ENCODE measurements at places on chromosomes 11 and 22.

- DNase-seq, result no peak
These were observed 91.2 kb downstream of the PIWIL4 start for GRCh38 chr11:94658386-94658785.

GRCh38 chr11:720642-721246 lies 14.7 kb downstream of the EPS8L2 start:
- DNase-seq, result peak; percentile 43

GRCh38 chr22:47380692-47381091 lies 618.2 kb downstream of the TBC1D22A start:
- no peak for DNase-seq

DNA sequence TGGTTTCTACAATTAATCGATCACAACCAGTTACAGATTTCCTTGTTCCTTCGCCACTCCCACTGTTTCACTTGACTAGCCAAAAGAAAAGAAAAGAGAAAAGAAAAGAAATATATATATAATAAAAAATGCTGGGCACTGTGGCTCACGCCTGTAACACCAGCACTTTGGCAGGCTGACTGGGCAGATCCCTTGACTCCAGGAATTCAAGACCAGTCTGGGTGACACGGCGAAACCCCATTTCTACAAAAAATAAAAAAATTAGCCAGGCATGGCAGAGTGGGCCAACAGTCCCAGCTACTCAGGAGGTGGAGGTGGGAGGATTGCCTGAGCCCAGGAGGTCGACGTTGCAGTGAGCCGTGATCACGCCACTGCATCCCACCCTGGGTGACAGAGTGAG lies 83.8 kb downstream of the NAT10 start:
- DNase-seq, result no peak

DNA sequence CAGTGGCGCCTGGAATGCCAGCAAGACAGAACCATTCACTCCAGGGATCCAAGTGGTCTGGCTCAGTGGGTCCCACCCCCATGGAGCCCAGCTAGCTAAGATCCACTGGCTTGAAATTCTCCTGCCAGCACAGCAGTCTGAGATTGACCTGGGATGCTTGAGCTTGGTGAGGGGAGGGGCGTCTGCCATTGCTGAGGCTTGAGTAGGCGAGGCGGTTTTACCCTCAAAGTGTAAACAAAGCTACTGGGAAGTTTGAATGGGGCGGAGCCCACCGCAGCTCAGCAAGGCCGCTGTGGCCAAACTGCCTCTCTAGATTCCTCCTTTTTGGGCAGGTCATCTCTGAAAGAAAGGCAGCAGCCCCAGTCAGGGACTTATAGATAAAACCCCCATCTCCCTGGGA lies 125.7 kb upstream of the DDI1 start:
- no peak for DNase-seq

DNA sequence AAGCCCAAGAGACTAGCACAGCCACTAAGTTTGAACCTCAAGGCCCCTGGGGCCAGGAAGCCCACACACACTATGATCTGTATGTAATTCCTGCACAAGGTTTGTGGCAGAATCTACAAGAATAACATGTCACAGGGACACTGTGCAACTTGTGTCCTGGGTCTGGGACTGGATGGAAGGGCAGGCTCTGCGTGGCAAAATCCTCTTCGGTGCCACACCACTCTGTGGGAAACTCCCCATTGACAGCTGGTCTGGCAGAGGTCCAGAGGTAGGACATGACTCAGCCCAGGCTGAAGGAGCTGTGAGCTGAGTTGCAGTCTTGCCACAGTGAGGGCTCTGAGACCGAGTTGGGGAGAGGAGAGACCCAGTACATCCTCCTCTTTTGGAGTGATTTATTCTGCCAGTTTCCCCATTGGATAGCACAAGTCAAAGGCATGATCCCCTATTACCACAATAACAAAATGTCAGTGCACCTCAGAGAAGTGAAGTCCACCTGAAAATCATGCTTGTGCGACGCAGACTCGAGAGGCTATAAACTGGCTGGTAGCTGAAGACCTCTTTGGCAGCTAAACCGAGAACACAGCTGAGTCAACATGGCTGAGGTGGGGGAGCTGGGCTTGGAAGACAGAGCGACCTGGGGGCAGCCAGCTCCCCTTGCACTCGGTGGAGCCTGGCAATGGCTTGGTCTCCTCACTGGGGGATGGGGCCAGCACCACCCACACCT lies 23.3 kb upstream of the SERPIND1 start:
- peak; percentile 63 for DNase-seq

- DNase-seq, result no peak
These were observed 17.9 kb upstream of the B4GALNT4 start for GRCh38 chr11:351411-351810.

GRCh38 chr11:130475426-130476053 lies 27.1 kb downstream of the ADAMTS15 start:
- DNase-seq, result no peak
